Ureter (tissue), 1 donor: ENCODE measurements at places on chromosomes 5 and 9. TPM values are rescaled to one million over a fixed set of nuclear protein-coding genes. Genes with fewer than 3 reads are reported as not detected.
A peak's percentile ranks its signal among the peaks of the same experiment; 100 is the strongest.

DNA sequence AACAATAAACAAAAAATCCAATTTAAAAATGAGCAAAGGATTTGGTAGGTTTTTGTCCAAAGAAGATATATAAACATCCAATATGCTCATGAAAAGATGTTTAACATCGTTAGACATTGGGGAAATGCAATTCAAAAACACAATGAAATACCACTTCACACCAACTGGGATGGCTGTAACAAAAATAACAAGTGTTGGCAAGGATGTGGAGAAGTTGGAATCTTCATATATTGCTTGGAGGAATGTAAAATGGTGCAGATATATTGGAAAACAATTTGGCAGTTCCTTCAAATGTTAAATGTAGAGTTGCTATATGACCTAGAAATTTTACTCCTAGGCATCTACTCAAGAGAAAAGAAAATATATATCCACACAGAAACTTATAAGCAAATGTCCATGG is 224.3 kb downstream of the AUH start:
- DNase-seq, result no peak

DNA sequence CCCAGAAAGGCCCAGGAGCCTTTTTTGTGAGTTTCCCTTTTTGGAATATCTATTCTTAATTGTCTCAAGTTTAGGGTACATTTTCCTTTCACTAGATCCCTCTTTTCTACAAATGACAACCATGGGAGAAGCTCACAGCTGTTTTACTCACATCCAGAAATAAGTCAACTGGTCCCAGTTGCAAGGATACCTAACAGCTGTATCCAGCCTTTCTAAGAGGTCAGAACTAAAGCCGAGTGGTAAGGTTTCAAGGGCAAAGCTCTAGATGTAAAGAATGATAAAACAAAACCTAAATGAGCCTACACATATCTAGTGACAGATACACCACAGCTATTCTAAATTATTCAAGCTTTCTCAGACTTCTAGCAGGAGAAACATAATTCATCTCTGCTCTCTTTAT is 4.4 kb downstream of the FGF10 start:
- DNase-seq, result no peak

DNA sequence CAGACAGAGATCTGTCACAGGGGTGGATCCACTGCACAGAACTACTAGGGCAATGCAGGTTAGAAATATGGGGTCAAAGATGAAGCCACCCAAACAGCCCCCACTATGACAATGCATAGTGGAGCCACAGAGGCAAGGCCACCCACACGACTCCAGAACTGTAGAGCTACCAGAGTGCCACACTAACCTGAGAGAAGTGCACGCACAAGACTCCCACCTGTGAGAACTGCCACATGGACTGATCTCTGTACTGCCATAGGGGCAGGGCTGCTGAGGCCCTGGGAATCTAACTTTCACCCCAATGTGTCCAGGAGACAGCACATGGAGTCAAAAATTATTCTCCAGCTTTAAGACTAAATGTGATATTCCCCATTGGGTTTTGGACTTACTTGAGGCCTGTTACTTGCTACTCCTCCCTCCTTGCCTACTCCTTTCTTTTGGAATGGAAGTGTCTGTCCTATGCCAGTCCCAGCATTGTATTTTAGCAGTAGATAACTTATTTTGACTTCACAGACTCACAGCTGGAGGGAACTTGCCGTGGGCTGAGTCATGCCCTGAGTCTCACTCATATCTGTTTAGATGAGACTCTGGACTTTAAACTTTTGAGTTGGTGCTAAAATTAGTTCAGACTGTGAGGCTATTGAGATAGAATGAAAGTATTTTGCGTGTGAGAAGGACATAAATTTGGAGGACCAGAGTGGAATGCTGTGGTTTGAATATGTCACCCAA is 853.3 kb downstream of the MAT2B start:
- no peak for DNase-seq

DNA sequence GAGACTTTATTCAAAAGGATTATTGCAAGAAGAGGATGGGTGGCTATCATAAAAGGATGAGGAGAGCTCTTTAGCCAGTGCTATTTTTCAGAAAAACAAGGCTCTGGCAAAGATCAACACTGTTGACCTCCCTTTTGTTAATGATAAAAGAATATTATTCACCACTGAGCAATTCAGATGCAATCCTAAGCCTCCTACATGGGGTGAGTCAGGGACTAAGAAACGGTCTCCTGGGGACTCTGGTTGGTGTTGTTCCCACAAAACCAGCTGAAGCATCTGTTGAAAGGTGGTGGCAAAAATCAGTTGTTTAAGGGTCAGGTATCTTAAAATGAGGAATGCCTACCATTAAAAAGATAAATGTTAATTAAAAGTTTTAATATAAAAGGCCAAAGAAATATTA is 7.7 kb upstream of the GCNT1 start:
- no peak for DNase-seq

DNA sequence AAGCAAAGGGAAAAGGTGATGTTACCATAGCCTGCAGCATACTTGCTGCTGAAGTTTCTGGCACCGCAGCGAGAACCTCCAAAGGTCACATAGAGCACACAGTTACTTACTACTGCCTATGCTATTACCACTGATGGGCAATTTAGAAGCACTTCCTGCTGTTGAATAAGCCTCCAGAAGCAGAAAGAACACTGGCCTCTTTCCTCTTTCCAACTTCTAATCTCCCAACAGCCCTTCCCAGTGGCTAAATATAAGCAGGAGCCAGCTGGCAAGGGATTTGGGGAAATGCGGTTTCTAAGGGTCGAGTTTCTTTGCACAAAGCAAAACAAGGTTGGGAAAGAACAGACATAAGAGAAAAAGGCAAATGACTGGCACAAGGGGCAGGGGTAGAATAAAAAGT is 669.2 kb upstream of the ACO1 start:
- DNase-seq, result no peak

DNA sequence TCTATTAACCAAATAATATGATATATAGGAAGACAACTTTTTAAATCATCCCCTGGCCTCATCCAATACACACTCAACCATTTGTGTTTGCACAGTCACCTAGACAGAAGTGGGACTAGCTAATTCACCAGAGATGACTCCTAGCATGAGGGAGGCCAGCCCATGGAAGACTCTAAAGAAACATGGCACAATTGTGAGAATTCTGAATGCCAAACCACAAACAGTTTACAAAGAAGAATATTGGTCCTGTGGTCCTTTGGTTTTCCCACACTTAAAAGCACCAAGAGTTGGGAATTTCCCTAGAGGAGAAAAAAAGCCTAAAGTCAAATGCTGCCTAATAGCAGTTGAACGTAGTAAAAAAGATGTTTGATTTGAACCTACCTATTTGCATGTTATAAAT is 609.9 kb downstream of the ACTL7B start:
- DNase-seq, result no peak

DNA sequence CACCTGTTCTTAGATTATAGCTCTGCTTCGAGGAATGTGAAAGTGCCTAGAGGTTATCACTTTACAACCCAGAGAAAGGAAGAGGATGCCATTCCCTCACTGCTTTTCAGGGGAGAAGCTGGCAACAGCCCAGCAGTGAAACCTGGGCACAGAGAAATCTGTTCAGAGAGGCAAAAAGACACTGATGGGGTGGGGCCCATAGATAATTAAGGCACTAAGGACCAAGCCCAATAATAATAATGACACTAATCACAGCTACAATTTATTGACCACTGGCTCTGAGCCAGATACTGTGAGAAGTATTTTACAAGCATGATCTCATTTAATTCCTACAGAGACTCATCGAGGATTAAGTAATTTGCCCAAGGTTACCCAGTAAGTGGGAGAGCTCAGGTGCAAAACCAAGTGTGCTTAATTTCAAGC is 168.3 kb downstream of the PIK3R1 start:
- no peak for DNase-seq

DNA sequence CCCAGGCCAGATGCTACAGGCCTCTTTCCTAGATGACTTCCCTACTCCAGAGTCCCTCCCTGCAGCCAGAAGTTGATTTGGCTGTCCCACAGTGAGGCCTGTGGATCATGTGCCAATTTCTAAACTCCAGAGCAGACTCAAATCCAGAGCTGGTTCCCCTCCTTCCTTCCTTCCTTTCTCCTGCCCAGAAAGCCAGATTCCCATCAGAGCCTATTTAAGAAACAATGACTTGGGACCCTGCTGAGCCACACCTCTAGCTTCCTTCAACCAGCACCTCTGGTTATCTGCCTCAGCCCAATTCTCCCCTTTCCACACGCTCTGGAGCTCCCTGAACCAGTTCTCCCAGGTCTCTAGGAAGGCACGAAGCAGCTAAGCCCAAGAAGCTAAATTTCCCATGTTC is 7.2 kb downstream of the FAM219A start:
- DNase-seq, result no peak

DNA sequence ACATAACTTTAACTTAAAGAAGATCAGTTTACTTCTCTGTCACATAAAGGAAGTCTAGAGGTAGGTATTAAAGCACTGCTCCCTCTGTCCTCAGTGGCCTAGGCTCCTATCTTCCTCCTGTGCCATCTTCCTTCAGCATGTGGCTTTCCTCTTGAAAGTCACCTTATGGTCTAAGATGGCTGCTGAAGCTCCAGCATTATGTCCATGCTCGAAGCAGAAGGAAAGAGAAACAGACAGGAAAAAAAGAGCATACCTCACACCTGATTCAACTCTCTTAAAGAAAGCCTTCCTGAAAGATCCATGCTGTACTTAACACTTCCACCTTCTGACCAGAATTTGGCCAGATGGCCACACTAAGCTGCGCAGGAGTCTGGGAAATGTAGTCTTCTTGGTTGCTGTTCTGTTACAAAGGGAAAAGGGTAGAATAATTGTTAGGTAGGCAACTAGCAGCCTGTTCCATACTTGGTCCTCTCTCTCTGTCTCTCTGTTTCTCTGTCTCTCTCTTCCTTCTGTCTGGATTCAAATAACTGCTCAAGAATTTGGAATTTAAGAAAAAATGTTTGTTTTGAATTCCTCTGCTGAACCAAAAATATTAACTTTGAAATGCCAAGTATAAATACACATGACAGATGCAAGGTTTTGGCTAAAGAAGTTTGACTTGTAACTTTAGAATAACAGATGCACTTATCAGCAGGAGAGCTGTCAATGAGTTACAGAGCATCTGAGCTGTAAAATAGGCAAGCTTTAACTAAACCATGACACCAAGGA is 16.0 kb downstream of the TMEM174 start:
- DNase-seq, result no peak

DNA sequence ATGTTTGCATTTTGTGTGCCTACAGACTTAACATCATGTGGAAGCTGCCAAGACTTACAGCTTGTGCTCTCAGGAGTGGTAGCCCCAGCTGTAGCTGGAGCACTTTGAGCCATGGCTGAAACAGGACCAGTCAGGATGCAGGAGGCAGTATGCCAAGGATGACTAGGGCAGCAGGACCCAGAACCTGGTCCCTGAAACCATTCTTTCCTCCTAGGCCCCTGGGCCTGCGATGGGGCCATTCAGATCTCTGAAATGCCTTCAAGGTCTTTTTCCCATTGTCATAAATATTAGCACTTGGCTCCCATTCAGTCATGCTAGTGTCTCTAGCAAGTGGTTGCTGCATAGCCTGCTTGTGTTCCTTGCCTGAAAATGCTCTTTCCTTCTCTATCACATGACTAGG is 29.6 kb upstream of the VLDLR start:
- DNase-seq, result no peak

DNA sequence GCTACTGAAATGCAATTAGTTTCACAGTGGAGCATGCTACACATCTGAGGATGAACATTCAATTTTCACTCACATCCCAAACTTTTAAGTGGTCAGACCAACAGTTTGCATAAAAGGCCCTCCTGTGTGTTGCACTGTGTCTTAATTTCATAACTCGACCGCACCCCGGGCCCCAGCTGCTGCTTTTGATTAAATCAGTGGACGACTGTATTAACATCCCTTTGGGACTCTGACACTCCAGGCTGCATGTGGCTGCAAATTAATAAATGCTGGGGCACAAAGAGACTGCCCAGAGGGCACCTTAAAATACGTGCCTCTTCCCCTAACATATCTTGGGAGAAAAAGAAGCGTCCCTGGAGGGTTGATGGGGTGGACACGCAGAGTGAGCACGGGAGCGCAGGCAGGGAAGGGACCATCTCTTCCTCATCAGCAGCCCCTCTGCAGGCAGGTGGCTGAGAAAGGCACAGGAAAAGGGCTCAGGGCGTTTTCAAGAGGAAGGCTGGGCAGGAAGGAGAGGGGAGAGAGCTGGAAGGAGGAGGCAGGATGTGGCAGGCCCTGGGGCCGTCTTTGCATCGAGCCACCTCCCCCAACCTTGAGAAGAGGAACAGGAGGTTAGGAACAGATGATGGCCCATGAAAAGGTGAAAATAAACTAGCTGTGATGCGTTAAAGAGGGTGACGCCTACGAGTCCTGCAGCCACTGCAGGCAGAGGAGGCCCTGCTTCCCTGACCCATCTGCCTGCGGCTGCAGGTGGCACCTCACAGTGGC is 18.6 kb downstream of the MED10 start:
- peak; percentile 41 for DNase-seq

Gene CAMK2A
- 1.4 TPM for total RNA-seq

Gene CER1
- total RNA-seq, result not detected

Gene SNX24
- 19.5 TPM for total RNA-seq

Gene NAIF1
- 6.9 TPM for total RNA-seq

Gene APBA1
- total RNA-seq, result 21.1 TPM
